ENCODE measurements at places on chromosomes 16 and 17.

DNA sequence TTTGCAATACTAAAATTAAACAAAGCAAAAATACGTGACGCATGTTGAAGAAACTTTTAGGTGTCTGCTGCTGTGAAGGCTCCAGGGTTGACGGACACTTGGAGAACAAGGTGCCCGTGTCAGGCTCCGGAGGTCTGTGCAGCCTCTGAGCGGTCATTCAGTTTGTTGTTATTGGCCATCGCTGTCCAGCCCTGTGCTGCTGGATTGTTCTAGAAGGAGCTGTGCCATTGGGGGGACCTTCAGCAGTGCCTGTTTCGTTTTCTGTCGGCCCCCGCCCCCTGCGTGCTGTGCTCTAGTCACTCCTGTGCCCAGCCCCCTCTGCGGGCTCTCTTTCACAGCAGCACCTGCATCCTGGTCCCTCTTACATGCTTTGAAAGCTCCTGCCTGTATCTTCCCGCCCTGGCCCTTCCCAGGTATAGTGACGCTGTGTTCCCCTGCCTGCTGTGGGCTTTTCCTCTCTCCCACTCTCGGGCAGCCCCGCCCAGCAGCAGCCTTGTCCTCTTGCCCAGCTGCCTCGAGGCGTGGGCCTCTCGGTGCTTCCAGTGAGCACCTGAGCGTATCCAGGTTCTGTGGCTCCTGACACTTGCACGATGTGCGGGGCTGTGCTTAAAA is 50.7 kb downstream of the RNF213 start:
- no peak for DNase-seq

DNA sequence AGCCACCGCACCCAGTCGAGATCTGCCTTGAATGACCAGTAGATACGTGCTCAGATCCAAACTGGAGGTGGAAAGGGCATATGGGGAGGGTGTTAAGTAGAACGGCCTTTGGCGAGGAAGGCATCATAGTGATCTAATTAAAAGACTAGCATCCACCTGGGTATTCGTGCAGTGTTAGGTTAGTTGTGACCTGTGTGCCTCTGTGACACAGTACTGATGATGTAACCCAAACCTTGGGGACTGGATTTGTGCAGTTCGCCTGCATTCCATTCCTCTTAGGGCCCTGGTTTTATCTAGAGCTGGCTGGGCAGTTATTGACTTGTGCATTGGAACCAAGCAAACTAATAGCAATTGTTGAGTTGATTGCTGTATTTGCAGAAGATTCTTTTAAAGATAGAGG is 47.9 kb downstream of the SNX29 start:
- no peak for DNase-seq

DNA sequence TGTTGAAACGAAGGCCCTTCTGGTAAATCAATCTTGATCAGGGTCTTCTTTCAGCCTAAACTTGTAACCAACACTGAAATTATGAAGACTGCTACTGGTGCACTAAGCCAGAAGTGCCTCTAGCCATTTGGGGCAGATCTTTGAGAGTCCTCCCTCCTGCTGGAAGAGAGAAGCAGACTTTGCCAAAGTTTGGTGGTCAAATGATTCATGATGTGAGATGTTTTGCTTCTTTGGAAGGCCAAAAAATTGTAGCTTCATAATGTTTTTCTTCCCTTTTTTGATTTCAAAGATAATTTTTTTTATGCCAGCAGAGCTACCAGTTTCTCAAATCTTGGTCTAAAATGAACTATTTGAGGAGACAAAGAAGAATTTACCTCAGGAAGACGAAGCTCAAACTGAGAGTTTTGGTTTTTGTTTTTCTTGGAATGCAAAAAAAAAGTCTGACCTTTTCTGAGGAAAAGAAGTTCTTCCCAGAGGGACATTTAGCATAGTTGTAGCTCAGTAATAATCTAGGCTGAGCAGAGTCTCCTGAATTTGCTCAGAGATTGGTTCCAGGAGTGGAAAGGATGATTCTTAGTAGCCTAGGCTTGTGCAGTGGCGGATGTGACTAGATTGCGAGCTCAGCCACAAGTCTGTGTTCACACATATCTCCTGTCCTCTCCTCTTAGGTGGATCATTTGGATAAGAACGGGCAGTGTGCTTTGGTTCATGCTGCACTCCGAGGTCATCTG is 50.9 kb downstream of the CYB561 start:
- no peak for DNase-seq

GRCh38 chr16:887846-888245 is 82.9 kb downstream of the LMF1 start:
- no peak for DNase-seq

DNA sequence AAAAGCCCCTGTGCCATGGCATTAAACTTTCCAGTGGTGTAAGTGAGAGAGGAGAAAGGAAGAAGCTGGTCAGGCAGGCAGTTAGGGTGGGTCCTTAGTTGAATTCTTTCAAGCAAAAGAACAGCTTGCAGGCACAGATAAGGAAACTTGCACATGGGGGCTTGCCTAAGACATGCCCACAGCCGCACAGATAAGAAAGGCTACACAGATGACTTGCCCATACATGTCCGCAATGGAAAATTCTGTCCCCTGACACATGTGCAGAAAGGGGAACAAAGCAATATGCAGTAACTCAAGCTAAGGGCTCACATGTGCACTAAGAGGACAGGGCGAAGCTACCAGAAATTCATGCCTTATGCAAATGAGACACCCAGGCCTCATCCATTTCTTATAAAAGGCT is 69.9 kb downstream of the GSG1L start:
- no peak for DNase-seq
